Activated naive CD4-positive, alpha-beta T cell (primary cell): ENCODE measurements at places on chromosomes 6 and 20.

- DNase-seq: no peak
Observed at GRCh38 chr20:63507083-63507743, 8.3 kb upstream of the EEF1A2 start.

- DNase-seq: no peak
Observed at GRCh38 chr6:112036088-112036637, 17.7 kb upstream of the CCN6 start.

- no peak for DNase-seq
Observed at GRCh38 chr20:7672571-7672970, 267.7 kb downstream of the HAO1 start.

GRCh38 chr6:5638666-5639065 is 368.1 kb downstream of the NRN1 start:
- no peak for DNase-seq

- peak; percentile 45 for DNase-seq
Observed at GRCh38 chr6:158653577-158654354, 3.9 kb downstream of the SYTL3 start.

DNA sequence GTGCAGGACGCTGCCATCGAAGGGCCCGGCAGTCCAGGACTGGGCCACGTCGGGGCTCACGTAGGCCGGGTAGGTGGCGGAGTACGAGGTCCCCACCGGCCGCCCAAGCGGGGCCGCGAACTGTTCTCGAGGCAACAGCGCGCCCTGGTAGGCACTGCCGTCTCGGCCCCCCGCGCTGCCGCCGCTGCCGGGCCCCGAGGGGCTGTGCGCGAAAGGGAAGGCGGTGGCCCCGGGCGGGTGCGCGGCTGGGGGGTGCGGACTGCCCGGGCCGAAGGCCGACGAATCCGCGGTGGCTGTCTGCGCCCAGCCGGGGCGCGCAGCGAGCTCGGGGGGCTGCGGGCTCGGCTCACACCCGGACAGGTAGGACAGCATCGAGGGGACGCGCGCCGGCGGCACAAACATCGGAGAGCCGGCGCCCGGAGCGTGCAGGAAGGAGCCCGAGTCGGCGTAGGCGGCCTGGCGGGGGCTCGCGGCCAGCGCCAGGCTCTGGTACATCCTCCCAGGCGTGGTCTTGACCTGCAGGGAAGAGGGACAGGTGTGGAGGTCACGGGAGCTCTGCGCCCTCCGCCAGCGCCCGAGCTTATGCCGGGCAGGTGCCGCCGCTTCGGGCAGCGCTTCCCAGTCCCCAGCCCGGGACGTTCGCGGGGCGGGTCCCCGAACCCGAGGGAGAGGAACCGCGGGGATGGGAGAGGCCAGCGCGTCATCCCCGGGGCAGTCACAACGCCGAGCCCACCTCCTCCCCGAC is 596 bp downstream of the GATA5 start:
- DNase-seq: no peak

- no peak for DNase-seq
Observed at GRCh38 chr6:15330174-15330944, 84.5 kb downstream of the JARID2 start.

DNA sequence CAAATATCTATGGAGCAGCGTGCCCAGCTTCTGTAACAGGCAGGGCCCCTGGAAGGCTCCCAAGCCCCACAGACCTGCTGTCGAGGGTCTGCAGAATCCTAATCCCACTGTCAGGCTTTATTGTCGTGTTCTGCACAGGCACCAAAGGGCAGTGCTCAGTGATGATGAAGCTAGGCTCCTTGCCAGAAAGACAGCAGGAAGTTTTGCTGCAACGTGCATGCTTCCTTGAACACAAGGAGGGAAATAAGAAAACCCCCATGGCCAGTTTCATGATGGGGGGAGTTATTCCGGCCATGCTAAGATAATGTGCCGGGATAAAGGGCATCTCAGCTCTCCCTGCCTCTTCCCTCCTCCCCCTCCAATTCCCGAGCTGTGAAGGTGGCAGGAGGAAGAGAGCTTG is 109.4 kb upstream of the KCNG1 start:
- no peak for DNase-seq

DNA sequence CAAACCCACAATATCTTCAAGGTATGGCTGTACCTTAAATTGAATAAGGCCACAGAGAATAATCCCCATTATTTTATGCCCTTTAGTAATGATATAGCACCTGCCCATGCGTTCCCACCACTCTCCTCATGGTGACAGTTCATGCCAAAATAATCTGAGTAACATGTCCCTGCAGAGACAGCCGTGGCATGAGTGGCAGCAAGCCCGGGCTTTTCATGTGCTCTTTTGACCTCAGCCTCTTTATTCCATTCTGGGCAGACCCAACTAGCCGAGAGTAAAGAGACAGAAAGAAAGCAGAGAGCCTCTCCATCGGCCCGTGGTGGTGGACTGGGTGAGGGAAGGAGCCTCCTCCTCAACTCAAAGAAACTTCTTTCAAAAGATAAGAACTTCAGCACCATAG is 19.9 kb upstream of the POPDC3 start:
- DNase-seq: no peak

DNA sequence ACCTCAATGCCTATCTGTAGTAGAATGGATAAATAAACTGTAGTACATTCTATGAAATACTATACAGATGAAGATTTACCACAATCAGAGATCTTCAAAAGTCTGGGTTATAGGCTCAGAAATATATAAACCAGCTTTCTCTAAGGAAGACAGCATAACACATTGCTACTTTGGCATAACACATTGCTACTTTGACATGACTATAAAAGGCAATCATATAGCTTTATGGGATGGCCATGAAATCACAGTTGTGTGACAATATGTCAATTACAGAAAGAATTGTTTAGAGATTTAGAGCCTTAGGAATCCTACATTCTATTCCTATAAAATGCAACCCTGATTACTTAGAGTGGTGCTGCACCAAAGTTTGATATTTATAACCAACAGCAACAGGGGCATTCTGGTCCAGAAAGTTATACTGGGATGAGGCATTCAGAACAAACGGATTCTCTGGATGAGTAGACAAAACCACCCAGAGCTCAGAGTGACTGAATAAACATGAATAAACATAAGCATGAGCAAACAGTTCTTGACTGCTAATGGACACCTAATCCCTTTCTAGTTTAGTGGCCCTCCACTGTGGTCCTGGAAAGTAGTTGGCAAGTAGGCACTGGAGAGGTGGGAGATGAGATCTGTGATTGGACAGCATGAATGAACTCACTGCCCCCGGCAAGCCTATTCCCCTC is 12.0 kb downstream of the TTI1 start:
- no peak for DNase-seq

DNA sequence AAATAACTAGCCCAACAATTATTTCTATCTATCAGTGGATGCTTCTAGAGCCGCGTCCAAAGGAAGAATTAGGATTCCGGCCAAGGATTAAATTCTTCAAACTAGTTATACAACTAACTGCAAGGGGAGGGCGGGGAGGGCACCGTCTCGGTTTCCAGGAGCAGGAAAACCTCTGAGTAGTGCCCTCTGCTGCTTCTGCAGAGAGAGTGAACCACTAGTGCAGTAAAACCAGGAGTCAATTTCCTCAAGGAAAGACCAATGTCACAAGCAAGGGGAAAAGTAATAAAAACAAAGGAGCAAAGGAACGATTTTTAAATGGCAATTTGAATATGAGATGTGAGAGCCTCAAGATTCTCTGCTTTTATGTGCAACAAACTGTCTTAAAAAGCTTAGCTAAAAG is 16.5 kb upstream of the UBE2J1 start:
- DNase-seq: no peak

GRCh38 chr6:36116943-36117342 is 13.4 kb upstream of the MAPK13 start:
- DNase-seq: no peak

- no peak for DNase-seq
Observed at GRCh38 chr6:158039571-158040050, 57.9 kb downstream of the SYNJ2 start.

GRCh38 chr20:44288252-44288651 is 22.8 kb downstream of the FITM2 start:
- no peak for DNase-seq

DNA sequence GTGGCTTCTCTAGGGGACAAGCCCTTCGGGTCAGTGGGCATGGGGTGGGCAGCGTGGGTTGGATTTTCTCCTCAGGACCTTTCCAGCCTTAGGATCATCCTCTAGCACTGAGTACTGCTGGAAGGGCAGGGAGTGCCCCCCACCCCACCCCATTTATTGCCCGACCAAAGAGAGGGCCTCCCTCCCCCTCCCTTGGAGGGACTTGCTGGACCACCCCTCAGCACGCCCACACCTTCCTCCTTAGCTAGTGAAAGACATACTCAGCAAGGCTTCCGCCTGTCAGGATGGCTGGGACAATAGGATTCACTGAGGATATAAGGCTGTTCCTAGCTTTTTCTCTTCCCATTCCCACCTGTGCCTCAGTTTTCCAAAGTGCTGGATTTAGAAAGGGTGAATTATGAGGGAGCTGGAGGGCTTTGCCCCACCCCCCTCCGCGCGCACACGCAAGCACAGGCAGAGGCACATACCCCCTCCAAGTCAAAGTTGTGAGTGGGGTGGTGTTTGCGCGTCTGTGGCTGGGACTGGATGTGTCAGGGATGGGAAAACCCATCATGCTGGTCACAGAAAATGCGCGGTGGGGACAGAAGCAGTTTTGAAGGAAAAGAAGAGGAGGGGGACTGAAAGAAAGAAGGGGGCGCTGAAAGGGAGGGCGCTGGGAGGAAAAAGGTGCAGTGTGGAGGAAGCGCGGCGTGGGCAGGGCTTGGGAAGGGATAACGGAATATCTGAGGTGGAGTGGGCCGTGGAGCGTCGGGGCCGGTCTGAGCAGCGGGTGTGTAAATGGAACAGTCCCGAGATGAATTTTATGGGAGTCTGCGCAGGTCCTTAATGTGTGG is 693 bp upstream of the SLC29A1 start:
- no peak for DNase-seq

DNA sequence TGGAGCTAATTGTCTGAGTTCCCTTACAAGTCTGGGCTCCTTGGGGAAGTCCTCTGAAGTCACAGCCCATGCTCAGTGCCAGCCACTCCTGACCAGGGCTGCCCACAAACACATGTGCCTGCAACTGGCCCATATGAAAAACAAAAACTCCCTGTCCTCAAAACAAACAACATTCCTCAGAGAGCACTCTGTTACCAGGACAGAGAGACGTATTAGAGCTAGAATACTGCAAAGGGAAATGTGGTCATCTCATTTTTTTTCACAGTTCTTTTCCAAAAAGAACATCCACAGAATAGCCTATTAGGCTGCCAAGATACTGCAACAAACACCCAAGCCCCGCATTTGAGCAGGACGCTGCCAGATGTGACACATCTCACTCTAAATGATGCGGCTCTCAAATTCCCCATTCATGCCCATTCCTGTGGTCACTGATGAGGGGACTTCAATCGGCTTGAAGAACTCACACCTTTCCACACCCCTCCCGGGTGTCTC is 71.1 kb downstream of the SLC22A23 start:
- DNase-seq: no peak

GRCh38 chr6:29230666-29231065 is 60.0 kb downstream of the OR2J2 start:
- no peak for DNase-seq

GRCh38 chr20:64048402-64049044 is 916 bp downstream of the SOX18 start:
- DNase-seq: no peak

DNA sequence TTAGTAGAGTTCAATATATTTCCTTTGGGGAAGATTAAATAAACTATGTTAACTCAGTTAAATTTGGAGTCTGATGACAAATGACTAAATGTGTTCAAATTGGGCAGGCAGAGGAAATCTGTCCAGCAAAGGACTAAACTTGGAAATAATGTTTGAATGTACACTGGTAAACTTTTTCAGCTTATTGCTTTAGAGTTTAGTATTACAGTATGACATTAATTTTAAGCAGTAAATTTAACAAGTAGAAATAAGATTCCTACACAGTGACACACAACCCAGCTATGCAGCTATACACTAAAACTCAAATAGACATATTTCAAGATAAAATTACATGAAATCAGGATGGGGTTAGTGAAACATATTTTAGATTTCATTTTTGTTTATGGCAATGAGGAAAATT is 42.6 kb upstream of the HDGFL1 start:
- DNase-seq: no peak

- no peak for DNase-seq
Observed at GRCh38 chr20:58081846-58082245, 146.6 kb downstream of the ANKRD60 start.

- no peak for DNase-seq
Observed at GRCh38 chr6:170405311-170405975, 98.9 kb downstream of the FAM120B start.

- DNase-seq: no peak
Observed at GRCh38 chr6:110408901-110409300, 6.5 kb downstream of the DDO start.

DNA sequence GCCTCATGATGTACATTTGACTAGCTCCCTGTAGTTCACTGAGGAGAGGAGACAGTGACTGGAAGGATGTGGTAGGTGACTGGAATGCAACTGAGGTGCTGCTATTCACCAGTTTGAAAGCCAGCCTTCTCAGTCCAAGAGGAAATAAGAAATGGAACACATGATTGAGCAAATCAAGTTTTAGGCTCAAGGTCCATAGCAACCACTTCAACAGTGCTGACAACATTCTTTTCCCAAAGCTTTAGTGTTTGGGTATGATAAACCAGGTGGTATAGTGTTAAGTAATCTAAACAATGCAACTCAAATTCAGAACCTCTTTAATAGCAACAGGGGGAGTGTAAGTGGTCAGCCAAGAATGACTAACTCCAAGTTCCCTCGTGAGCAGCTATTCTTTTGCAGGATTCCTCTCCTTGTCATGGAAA is 9.2 kb downstream of the ZHX3 start:
- no peak for DNase-seq

- DNase-seq: no peak
Observed at GRCh38 chr6:81570681-81571080, 181.8 kb downstream of the TENT5A start.

GRCh38 chr6:120129228-120129627 is 779.7 kb upstream of the MAN1A1 start:
- no peak for DNase-seq

GRCh38 chr6:25629198-25629576 is 22.8 kb upstream of the SCGN start:
- no peak for DNase-seq

DNA sequence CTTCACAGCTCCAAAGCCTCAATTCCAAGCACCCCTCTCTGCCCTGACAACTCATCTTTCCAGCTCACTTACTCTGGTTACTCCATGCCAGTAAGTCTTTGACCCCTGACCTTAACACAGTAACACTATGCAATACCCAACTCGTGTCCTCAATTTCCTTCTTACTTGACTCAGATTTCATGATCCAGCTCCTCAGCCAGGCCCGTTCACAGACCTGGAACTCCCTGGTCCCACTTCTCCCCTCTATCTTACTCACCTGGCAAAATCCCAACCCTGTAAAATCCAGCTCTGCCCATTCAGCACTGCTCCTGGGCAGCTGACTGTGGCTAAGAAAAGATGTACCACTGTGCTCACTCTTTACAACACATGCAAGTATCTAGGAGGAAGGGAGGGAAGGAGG is 7.9 kb downstream of the GNL1 start:
- no peak for DNase-seq
